Stimulated activated CD8-positive, alpha-beta memory T cell treated with anti-CD3 and anti-CD28 coated beads, Interleukin-4, amount 100 ng/mL, for 4 hours (primary cell): ENCODE measurements at places on chromosomes 4 and X.

DNA sequence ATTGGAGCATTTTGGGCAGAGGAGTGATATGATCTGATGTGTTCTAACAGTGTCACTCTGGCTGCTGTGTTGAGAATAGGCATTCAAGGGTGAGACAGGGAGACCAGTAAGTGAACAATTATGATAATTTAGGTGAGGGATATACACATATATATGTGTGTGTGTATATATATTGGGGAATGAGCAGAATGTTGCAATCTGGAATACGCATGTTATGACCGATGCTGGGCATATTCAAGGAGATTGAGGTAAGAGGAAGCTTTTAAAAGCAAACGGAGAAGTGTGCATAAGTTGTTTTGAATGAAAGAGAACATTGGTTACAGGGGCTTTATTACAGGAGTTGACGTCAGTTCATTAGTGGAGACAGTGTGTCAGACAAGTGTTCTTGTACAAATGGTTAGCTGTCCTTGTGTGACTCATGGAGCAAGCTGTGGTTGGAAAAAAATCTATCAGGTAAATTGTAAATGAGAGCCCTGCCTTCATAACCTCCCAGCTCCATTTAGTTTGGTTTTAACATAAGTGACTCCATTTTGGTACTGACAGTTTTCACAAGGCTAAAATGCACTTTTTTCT, 442.5 kb upstream of the LCORL start:
- DNase-seq: no peak

- no peak for DNase-seq
Observed at GRCh38 chrX:12758291-12758690, 32.9 kb upstream of the PRPS2 start.

GRCh38 chrX:19487520-19488200, 27.6 kb downstream of the MAP3K15 start:
- DNase-seq: no peak

GRCh38 chr4:77859256-77859655, 3.4 kb upstream of the MRPL1 start:
- DNase-seq: no peak

GRCh38 chrX:132488819-132489577, at the start of gene MBNL3:
TSS of gene MBNL3 (minus strand) at chrX:132489038. CDS start at chrX:132439611, 49,427 bp downstream.
- DNase-seq: peak; percentile 20

- DNase-seq: no peak
Observed at GRCh38 chr4:101911616-101912015, 121.1 kb downstream of the BANK1 start.
